Stimulated activated CD4-positive, alpha-beta T cell treated with anti-CD3 and anti-CD28 coated beads, Interleukin-15, amount 100 ng/mL, for 1 hour (primary cell): ENCODE measurements at places on chromosomes 11 and 22.

- no peak for DNase-seq
Observed at GRCh38 chr11:108906826-108907225, 242.0 kb downstream of the DDX10 start.

GRCh38 chr22:40628354-40629042 lies 8.0 kb downstream of the MRTFA start:
- DNase-seq: no peak

DNA sequence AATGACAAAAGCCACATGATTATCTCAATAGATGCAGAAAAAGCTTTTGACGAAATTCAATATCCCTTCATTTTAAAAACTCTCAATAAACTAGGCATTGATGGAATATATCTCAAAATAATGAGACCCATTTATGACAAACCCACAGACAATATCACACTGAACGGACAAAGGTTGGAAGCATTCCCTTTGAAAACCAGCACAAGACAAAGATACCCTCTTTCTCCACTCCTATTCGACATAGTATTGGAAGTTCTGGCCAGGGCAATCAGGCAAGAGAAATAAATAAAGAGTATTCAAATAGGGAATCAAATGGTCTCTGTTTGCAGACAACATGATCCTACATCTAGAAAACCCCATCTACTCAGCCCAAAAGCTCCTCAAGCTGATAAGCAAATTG lies 52.0 kb downstream of the CASP12 start:
- DNase-seq: no peak

DNA sequence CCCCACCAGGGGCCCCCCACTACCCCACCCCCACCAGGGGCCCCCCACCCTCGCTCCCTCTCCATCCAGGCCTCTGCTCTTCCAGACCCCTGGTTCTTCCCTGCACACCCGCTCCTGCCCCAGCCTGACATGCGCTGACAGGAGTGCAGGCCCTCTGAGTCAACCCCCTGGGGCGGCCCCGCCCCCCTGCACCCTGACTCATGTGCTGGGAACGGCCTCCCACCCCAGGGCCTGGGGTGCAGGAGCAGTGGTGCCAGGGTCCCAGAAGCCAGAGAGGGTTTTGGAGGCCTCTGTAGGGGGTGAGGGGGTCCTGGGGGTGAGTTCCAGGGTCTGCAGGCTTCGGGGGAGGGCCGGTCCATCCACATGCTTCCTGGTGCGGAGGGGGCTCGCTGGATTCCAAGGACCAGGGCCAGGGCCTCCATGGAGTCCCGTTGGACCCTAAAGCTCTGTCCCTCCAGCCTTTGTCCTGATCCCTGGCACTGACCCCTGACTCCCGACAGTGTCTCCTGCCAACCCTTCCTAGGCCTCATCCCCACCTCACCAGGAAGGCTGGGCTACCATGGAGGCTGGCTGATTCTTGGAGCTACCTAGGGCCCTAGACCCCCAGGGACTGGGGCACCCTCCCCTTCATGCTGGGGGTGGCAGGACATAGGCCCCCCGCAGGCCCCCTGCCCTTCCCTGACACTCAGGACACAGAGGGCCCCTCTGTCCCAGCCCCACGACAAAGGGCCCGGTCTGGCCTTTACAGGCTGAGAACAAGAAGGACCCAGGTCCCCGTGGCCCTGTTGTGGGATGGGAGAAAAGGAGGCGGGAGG lies 583 bp upstream of the PKP3 start:
- DNase-seq: no peak

DNA sequence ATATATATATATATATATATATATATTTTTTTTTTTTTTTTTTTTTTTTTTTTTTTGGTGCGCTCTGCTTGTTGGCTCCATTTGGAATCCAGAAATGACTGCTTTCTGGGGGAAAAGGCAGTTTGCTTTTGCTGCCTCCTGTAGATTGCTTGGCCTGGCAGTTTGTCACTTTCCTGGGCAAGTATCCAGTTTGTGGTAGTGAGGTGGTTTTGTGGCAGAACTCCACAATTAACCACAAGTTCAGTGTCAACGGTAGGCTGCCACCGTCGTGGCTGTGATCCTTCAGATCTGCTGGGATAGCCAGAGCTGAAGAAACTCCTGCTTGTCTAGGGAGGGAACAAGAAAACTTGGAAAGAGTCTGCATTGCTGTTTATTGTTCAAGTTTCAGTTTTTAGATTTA lies 5.0 kb upstream of the PDE3B start:
- no peak for DNase-seq

- no peak for DNase-seq
Observed at GRCh38 chr11:35902961-35903360, 40.9 kb upstream of the LDLRAD3 start.

GRCh38 chr11:46659908-46660307 lies 40.5 kb downstream of the ARHGAP1 start:
- no peak for DNase-seq

DNA sequence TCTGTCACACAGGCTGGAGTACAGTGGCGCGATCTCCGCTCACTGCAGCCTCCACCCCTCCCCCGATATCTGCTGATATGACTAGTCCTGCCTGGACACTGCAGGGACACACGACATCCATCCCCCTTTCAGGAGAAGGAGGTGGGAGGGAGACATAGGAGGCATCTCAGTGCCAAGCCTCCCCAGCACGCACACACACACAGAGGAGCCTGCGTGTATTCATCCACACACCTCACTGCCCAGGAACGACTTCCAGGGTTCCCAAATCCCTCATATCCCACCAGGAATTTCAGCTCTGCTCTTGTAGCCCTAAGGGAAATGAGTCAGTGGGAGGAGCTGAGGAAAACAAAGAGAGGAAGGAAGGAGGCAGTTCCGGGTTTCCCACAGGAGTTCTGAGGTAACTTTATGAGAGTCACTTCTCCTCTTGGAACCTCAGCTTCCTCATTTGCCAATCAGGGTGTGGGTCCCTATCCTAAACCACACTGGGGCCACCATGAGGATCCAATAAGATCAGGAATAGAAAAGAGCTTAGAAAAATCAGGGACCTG lies 37.2 kb upstream of the ACER3 start:
- no peak for DNase-seq

DNA sequence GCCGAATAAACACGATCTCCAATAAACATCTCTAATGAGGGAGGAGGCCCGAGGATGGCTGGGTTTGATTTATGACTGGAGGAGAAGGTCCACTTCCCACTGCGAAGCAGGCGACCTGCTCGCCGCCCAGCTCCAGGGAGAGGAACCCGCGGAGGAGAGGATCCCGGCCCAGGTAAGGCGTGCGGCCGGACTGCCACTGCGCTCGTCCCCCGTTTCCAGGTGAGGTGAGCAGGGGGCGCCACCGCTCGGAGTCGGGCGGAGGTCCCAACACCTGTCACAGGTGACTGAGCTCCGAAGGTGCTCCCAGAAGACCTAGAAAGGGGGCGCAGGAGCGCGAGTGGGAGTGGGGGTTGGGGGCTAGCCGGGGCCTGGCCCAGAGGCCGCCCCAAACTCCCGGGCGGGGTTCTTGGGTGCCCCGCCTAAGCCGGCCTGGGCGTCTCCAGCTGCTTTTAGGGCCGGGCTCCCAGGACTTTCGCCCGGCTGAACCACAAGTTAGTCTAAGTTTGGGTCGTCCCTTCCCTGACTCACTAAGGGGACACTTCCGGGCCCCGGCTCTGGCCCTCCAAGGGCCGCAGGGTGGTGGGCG lies 5.4 kb upstream of the PAX6 start:
- DNase-seq: no peak
